ENCODE measurements at places on chromosomes 13 and 19.

- no peak for DNase-seq
Measured at GRCh38 chr19:16472992-16473391, 1.2 kb upstream of the EPS15L1 start.

GRCh38 chr19:4986471-4986891 is 17.6 kb downstream of the KDM4B start:
- DNase-seq, result no peak

DNA sequence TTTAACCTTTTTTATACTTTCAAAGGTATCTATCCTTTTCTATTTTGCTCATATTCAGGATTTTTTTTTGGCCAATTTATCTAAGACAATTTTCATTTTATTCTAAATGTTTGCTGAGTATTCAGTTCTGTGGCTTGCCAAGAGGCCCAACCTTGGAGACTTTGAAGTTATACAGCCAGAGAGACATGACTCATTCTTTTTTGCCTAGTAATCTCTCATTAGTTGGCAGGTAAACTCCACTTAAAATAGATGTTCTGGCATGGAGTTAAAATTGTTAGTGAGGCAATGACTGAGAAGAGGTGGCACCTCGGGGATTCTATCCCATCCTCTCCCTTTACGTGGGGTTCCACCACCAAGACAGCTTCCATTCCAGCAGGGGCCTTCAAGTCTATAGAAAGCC is 213.8 kb downstream of the KCTD12 start:
- no peak for DNase-seq

DNA sequence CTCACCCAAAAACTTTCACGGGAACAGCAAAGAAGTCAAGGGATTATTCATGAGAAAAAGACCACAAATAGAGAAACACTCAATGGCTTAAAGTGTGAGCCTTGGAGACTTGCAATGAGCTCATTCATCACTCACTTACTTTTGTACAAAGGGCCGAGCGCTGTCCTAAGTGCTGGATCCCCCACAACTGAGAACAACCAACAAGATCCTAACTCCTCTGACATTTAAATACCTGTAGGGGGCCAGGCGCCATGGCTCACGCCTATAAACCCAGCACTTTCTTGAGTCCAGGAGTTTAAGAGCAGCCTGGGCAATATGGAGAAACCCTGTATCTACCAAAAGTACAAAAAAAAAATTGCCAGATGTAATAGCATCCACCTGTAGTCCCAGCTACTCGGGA is 29.4 kb upstream of the ZNF507 start:
- DNase-seq, result no peak

GRCh38 chr19:41706741-41707501 is 1.5 kb upstream of the CEACAM5 start:
- no peak for DNase-seq

- no peak for DNase-seq
Measured at GRCh38 chr13:50910485-50910805, 854 bp downstream of the RNASEH2B start.

GRCh38 chr19:35204799-35205732 is 23.5 kb downstream of the FAM187B start:
- DNase-seq, result no peak

DNA sequence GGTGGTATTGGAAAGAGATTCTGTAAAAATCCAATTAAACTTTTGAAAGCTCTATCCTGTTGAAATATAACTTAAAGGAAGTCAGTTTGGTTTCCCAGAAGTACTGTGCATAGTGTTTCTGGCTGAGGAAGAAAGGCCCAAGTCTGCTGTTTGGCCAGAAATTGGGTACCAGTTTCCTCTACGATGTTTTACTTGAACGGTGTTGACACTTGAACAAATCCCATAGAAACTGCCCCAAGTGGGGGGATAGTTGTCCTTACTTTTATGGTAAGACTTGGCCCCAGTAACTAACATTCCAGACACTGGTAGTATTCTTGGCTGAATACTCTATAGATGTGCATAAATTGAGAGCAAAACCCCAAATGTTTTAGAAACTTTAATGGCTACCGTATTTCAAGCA is 14.2 kb downstream of the KLF5 start:
- no peak for DNase-seq

DNA sequence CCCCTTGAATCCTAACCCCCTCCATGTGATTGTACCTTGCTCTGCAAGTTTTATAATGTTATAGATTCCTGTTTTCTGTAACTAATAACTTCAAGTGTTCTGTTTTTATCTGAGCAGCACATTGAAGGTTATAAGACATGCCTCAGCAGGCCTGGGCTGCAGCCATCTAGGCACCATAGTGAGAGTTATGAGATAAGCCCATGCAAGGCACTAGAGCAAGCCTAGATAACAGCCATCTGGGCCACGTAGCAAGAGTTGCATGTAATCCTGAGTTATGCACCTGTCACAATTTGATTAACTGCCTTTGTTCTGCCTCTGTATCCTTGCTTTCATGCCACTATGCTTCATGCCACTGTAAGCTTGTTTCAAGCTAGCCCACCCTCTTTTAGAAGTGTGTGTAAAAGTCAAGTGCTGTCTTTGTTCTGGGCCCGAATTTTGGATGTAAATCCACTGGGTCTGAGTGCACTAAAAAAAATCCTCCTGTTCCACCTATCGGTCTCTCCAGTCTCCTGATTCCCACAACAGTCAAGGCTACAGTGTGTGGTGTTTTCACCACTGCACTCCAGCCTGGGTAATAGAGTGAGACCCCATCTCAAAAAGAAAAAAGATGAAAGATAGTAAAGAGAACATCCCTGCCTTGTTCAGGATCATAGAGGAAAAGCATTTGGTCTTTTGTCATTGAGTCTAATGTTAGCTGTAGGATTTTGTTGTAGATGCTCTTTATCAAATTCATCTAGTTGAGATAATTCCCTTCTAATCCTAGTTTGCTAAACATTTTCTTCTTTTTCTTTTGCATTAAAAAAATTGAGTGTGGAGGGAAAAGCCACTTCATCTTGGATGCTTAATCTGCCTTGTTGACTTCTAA is 16.0 kb upstream of the KBTBD6 start:
- DNase-seq, result no peak

DNA sequence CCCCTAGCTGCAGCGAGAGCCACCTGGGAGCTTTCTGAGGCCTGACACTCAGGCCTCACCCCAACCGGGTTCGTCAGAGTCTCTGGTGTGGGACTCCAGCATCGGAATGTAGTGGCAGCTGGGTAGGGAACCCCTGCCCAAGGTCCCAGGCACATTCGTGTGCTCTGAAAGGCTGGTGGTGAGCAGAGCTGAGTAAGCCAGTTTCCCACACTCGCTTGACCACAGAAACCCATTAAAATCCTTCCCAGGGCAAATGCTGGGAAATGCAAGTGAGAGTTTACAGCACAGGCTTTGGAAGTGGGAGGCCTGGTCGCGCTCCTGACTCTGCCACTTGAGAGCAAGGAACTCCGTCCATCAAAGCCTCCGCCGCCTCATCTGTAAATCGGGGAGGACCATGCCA is 4.2 kb downstream of the TRAPPC6A start:
- no peak for DNase-seq

DNA sequence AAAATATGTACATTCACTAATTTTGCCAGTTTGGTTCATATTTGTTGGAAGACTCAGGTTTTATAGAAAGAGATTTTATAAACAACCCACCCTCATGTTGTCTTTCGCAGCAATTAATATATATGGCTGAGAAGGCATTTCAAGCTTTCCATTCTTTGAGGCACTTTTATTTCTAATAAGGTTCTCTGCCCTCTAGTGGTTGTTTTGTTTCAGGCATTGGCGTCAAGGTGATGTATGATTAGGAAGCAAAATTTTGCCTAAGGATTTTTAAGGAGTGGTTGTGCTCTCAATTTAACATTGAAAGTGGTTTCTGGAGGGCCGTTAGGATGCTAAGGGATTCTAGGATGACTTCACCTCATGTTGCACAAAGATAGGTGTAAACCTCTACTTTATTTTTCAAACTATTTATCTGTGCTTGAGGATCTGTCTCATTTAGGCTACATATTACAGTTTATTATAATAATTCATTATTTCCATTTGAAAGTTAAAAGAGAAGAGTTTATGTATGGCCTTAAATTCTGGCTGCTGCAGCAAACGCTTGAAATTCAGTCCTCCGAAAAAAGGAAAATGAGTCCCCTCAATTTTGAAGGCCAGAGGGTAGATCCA is 35.9 kb downstream of the OXGR1 start:
- DNase-seq, result no peak

DNA sequence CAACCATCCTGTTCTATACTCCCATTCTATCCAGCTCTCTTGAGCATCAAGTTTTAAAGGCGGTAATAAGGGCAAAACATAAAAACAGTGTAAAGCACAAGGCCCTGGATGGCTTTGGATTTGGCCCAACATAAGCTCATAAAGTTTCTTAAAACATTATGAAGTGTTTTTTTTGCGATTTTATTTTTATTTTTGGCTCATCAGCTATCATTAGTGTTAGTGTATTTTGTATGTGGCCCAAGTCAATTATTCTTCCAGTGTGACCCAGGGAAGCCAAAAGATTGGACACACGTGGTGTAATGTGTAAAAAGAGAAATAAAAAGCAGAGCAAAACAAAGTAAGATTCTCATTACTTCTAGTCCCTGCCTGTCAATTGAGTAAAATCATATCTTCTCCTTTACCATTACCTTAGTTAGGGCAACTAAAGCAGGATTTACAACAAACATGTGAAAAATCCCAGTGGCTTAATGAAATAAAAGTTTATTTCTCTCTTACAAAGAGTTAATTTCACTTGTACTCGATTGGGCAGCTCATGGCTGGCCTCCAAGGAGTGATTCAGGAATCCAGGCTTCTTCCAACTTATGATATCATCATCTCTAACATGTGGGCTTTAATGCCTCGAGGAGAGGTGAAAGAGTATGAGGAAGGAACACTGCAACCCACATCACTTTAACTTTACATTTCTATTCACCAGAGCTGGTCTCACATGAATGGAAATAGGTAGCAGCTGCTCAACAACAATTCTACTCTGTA is 725.2 kb upstream of the SLITRK1 start:
- DNase-seq, result no peak

DNA sequence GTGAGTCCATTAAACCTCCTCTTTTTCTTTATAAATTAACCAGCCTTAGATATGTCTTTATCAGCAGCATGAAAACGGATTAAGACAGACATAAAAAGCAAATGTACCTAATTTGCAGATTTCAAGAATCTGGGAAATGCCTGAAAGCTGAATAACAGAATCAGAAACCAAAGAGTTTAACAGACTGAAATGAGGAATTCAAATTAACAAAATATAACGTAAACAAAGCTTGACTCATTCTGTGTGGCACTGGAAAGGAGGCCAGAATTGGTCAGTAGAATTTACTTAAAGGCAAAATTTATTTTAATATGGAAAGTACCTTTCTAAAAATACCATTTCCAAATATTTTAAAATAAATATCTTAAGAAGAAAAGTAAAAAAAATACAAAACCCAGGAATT is 540.6 kb upstream of the HTR2A start:
- DNase-seq, result no peak

Measured in NCI-H2081 treated with DMSO at 0.1 percent for 48 hours (cell line).